ENCODE measurements at places on chromosomes 2 and 18.

DNA sequence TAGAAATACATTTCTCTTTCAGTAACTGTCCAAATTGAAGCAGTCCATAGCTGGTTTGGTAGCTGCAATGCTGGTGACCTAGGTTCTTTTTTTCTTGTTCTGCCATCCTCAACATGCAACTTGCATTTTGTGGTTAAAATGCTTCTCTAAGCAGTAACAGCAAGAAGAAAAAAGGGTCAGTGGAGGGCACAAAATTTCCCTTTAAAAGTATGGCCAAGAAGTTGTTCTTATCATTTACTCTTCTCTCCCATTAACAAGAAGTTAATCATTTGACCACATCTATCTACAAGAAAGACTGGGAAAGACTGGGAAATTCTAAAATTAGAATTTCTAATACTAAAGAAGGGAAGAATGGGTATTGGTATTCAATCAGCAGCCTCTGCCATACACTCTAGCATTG, 569.9 kb downstream of the CPS1 start:
- no peak for DNase-seq

GRCh38 chr2:240500561-240501423, 57.0 kb downstream of the ANKMY1 start:
- no peak for DNase-seq

- DNase-seq, result no peak
These were observed 672.2 kb downstream of the CPS1 start for GRCh38 chr2:211228559-211228958.

DNA sequence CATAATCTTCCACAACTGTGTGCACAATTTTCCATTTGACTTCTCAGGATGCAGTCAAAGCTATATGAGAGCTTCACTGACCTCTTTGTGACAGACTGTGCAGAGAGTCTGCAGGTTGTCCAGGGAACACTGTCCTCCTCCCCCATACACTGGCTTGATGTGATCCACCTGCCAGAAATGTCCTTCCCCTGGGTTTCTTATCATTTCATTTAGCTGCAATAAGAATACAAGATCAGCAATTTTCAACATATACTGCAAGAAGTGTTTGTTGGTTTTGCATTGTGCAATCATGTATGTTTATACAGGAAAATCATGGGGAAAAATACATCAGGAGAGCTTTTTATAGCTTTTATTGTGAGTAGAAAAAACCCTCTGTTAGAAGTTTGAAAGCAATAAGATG, 150.7 kb downstream of the RAB3GAP1 start:
- no peak for DNase-seq

DNA sequence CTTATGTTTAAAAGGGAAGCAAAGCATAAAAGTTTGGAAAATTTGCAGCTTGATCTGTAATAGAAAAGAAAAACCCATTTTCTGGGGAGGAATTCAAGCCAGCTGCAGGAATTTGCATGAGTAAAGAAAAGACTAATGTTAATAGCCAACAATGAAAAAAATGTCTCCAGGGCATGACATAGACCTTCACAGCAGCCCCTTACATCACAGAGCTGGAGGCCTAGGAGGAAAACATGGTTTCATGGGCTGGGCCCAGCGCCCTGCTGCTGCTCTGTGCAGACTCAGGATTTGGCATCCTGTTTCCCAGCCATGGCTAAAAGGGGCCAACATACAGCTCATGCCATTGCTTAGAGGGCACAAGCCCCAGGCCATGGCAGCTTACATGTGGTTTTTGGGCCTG, 411.6 kb upstream of the MC4R start:
- DNase-seq, result no peak

- no peak for DNase-seq
These were observed 23.7 kb upstream of the SCYGR1 start for GRCh38 chr2:227411320-227411989.

- peak; percentile 68 for DNase-seq
These were observed 83.9 kb downstream of the STPG4 start for GRCh38 chr2:47070920-47071824.

GRCh38 chr2:62354771-62355561, 151.0 kb downstream of the TMEM17 start:
- no peak for DNase-seq

- no peak for DNase-seq
These were observed 56.9 kb downstream of the KCNS3 start for GRCh38 chr2:17935242-17935885.

DNA sequence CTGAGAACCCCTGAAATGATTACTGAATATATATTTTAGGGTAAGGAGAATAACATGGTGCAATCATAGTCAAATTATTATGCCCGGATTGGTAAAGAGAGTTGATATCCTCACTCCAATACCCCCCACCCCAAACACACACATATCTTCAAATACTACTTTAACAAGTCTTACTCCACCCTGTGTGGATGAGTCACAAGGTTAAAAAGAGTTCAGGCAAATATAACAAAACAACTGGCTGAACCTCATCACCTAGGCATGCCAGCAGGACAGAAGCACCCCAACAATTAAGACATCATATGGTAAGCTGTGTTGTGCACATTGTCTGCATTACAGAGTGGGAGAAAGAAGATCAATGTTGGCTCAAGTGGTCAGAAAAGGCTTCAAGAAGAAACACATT, 857.4 kb downstream of the TDRD15 start:
- DNase-seq, result no peak

DNA sequence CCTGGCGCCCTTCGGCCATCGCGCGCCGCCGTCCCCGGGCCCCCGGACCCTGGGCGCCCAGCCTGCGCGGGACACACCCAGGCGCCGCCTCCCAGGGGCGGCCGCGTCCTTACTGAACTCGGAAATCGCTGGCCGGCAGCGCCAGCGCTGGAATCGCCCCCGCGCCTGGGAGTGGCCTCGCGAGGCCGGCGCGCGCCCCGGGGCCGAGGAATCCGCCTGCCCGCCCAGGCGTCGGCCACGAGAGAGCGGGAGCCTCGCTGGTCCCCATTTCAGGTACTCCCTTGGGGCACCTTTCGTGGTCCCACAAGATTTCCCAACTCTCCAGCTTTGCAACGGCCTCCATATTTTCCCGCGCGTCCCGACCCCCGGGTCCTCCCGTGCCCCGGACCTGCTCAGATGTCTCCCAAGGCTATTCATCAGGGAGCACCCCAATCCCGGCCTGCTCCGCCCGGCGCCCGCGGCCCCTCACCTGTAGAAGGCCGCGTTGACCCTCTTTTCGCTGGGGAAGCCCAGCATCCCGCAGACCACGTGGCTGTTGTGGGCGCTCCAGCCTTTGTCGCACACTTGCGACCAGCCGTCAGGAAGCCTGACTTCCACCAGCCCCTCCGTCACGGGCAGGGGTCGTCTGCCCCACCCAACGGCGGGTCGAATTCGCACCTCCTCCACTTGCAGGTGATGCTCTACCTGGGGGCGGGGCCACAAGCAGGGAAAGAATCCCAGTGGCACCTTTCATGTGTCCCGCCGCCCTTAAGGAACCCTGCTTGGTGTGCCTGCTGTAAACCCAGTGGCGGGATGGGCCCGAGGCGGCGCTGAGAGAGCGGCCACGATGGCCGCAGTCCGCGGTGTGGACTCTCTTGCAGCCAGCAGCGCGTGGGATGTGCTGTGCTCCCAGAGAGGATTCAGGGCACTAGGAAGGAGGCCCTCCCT, 4.6 kb downstream of the LOXL3 start:
- DNase-seq, result no peak

- no peak for DNase-seq
These were observed 15.5 kb upstream of the RAB10 start for GRCh38 chr2:26018184-26019055.

- DNase-seq, result no peak
These were observed 150.2 kb downstream of the NCKAP5 start for GRCh38 chr2:133418021-133418420.

DNA sequence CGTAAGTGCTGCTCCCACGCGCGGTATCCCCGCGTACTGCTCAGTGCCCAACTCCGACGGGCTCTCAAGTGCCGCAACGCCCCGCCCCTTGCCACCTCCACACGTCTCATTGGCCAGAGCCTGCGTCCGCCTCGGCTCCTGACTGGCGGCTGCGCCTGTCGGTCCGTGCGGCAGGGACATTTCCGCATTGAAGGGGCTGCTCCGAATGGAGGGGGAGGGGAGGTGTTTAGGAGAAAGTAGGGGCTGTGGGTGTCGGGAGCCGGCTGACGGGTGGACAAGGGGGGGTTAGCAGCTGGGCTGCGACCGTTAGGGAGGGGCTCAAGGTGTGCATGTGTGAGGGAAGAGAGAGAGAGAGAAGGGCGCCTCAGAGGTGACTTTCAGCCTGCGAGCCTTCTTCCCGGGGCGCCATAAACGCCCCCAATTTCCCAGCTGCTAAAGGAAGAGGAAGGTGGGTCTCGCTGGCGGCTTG, 877 bp upstream of the UGP2 start:
- DNase-seq, result peak; percentile 84

DNA sequence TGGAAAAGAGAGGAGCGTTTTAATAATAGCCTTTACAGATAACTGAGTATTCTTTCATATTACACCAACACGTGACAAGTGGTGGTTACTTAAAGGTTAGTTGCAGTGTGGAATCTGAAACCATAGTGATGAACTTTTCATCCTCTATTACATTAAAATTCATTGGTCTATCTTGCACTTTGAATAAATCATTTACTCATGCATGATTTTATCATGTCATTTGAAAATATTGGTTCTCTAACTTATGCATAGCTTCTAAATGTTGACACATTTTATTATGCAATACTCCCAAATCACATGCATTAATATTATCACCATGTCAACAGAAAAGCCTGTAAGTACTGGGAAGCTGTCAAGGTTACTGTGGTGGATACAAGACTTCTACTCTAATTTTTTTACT, 1432.2 kb downstream of the LRP1B start:
- no peak for DNase-seq

- DNase-seq, result no peak
These were observed 76.8 kb downstream of the MAPRE2 start for GRCh38 chr18:35117951-35118411.

GRCh38 chr18:3118195-3119010, 101.4 kb downstream of the MYOM1 start:
- DNase-seq, result no peak
